Activated CD8-positive, alpha-beta memory T cell treated with anti-CD3 and anti-CD28 coated beads, Interleukin-2, amount 10 ng/mL, durations not matched to agents 7 days and 5 days (primary cell): ENCODE measurements at places on chromosomes 5 and 9. TPM values are rescaled to one million over a fixed set of nuclear protein-coding genes. Genes with fewer than 3 reads are reported as not detected.

SYNPO gene
- total RNA-seq, result 0.09 TPM

MRPL50 gene
- 8.3 TPM for total RNA-seq

SV2C gene
- 0.20 TPM for total RNA-seq

SLC34A3 gene
- total RNA-seq, result not detected

ELAVL2 gene
- not detected for total RNA-seq

FRRS1L gene
- not detected for total RNA-seq

ITGA1 gene
- 37.0 TPM for total RNA-seq

DNA sequence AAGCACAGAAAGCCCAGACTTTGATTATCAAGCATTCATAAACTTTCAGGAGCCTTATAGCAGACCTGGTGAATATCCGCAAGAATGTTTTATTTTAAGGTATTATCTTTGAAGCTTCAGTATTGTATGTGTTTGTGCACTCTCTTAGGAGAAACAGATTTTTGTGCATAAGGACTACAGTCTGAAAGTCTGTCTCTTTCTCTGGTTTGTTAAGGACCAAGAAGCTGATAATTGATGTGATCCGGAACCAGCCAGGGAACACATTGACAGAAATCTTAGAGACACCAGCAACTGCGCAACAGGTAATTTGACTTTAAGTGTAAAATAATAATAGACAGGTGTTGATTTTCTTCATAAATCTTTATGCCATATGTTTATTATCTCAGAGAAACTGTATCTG is 22.8 kb upstream of the F2R start:
- H3K4me3 ChIP-seq, result no peak overlapping the region
- H3K4me1 ChIP-seq, result peaks cover 34% of the 10 kb centered on the region
- H3K27me3 ChIP-seq, result no peaks in the 10 kb centered on the region

GRCh38 chr9:70131296-70131695 is 87.6 kb downstream of the MAMDC2 start:
- no peak overlapping the region for H3K27ac ChIP-seq
- no peaks in the 10 kb centered on the region for H3K4me1 ChIP-seq

DNA sequence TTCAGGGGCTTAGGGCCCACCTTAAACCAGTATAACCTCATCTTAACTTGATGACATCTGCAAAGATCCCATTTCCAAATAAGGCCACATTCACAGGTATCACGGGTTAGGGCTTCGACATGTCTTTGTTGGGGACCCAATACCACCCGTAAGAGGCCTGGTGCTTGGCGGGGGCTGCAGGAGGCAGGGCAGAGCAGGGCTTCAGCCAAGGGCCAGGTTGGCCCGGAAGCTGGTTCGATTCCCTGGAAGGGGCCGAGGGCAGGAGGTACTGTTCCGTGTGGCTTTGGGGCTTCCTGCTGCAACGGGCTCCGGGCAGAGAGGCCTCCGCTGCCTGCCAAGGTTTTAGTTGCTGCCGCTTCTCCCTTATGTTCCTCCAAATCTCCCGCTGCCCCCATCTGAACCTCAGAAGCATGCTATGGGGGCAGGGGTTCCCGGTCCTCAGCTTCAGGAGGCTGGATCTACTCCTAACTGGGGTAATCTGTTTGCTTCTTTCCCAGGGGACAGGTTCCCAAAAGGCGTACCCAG is 29.8 kb downstream of the MED10 start:
- no peak overlapping the region for H3K27ac ChIP-seq
- H3K36me3 ChIP-seq, result no peaks in the 10 kb centered on the region
- H3K4me1 ChIP-seq, result no peaks in the 10 kb centered on the region

- DNase-seq, result no peak
- H3K27me3 ChIP-seq, result peaks cover 47% of the 10 kb centered on the region
- H3K27ac ChIP-seq, result no peak overlapping the region
- H3K36me3 ChIP-seq, result peaks cover 6% of the 10 kb centered on the region
- H3K4me3 ChIP-seq, result no peak overlapping the region
- H3K4me1 ChIP-seq, result no peaks in the 10 kb centered on the region
These were observed 9.8 kb downstream of the IRX1 start for GRCh38 chr5:3605298-3606010.

DNA sequence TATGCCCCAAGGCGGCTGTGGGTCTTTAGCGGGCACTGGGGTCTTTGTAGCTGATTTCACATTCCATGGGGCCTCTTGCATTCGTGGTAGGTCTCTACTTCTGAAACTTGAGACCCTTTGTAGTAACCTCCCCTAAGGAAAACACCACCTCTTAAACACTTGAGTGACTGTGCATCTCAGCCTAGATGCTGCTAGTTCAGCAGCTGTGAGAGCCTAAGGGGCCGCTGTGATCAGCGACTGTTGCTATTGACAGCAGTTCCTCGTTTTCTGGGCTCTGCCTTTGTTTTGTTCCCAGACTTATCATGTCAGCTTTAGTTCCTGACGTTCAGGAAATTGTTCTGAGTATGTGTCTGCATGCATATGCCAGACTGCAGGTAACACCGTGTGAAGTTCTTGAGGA is 171.2 kb downstream of the HSPA4 start:
- no peak overlapping the region for H3K4me3 ChIP-seq
- peaks cover 10% of the 10 kb centered on the region for H3K27me3 ChIP-seq
- no peaks in the 10 kb centered on the region for H3K4me1 ChIP-seq
- DNase-seq, result no peak

GRCh38 chr9:72564479-72565281 is 43.3 kb downstream of the TMC1 start:
- H3K27ac ChIP-seq, result no peak overlapping the region
- no peak overlapping the region for H3K4me3 ChIP-seq
- DNase-seq, result no peak
- H3K4me1 ChIP-seq, result no peaks in the 10 kb centered on the region
- H3K27me3 ChIP-seq, result peaks cover 5% of the 10 kb centered on the region

- H3K36me3 ChIP-seq, result no peaks in the 10 kb centered on the region
- peaks cover 10% of the 10 kb centered on the region for H3K27me3 ChIP-seq
- no peaks in the 10 kb centered on the region for H3K4me1 ChIP-seq
- H3K4me3 ChIP-seq, result no peak overlapping the region
- no peak for DNase-seq
- no peak overlapping the region for H3K27ac ChIP-seq
These were observed 37.5 kb downstream of the ACTBL2 start for GRCh38 chr5:57445006-57445704.
